ENCODE measurements at places on chromosomes 7 and 10.
A peak's percentile ranks its signal among the peaks of the same experiment; 100 is the strongest.

DNA sequence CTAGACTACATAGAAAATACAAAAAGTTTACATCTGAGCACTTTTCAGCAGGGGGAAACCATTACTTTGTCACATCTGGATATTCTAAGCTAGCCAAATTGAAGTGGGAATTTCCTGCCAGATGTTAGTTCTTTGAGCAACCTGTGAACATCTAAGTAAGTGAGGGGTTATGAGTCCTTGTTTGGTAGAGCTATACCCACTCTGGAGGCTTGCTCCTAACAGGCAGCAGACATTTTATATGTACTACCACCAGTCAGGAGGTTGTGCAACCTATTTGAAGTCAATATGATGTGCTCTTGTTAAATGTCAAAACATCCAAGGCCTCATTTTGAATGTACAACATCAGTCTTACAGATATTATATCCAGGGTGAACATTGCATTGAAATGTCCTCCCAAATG lies 143.3 kb upstream of the KAT6B start:
- no peak for DNase-seq

DNA sequence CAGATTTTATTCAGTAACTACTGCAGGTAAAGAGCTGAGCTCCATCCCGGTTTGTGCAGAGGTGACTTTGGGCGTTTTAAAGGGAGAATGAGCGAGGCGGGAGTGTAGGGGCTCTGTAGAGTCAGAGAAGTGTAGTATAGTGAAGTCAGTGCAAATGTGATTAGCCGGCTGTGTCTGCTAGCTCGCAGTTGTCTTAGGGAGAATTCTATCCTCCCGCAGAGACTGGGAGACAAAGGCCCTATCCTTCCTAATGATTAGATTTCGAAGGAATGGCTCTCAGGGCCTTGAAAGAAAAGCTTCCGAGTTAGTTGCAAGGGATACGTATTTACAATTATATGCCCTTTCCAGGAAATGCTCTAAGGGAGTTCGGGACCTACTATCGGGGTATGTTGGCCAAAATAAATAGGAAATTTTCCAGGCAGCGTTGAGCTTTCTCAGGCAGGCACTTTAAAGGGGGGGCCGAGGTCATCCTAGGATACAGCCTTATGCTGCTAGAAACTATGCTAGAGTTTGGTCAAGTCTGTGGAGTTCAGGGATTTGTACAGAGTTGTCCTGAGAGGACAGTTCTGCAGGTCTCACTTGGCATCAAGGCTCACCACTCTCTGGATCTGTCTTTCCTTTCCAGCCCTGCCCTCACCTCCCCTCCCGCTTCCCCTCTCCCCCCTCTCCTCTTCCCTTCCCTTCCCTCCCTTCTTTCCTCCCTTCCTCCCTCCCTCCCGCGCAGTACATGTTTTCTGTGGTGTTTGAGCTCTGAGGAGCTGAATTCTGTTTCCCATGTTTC lies 825 bp downstream of the MRPL32 start:
- DNase-seq = no peak

DNA sequence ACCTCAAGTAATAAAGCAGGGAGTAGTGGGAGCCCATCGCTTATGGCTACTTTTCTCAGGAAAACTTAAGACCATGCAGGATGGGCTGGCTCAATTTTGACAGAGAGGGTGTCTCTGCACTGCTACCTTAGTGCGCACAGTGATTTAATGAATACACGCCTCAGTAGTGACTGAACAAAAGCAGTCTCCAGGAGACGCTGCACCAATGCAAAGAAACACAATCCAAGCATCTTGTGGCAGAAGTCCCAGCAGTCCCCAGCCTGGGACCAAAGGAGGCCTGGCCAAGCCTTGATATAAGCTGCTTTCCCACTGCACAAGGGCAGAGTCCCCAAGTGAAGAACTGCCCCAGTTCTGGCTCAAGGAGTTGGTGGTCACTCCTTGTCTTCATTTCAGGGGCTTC lies 368.9 kb downstream of the KCNMA1 start:
- DNase-seq = no peak

GRCh38 chr10:28592953-28593352 lies 60.0 kb downstream of the WAC start:
- DNase-seq = no peak

GRCh38 chr7:78399033-78399769 lies 600.6 kb downstream of the PHTF2 start:
- DNase-seq = no peak

- no peak for DNase-seq
These were observed 26.8 kb upstream of the FGL2 start for GRCh38 chr7:77226357-77226839.

- no peak for DNase-seq
These were observed 162.2 kb upstream of the FAM3C start for GRCh38 chr7:121558288-121558687.

GRCh38 chr7:4268040-4268965 lies 413.8 kb upstream of the FOXK1 start:
- no peak for DNase-seq

GRCh38 chr7:155407799-155408198 lies 50.1 kb upstream of the EN2 start:
- DNase-seq = no peak

GRCh38 chr7:75642810-75643486 lies 95.8 kb downstream of the HIP1 start:
- peak; percentile 56 for DNase-seq

DNA sequence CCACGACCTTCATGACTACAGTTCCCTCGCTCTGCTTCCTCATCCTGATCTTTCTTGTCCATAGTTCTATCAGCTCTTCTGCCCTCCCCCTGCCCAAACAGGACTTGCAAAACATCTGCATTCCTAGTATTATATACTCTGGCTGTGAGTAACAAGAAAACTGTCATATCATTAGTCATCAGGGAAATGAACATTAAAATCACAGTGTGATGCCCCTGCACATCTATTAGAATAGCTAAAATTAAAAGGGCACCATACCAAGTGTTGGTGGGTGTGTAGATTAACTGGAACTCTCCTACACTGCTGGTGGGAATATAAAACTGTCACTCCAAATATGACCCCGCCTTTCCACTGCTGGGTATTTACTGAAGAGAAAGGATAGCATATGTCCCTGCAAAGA lies 141.8 kb downstream of the C7orf25 start:
- DNase-seq = no peak

GRCh38 chr7:108419961-108420908 lies 36.0 kb downstream of the NRCAM start:
- DNase-seq = no peak

GRCh38 chr7:142389544-142389943 lies 131.7 kb upstream of the PRSS58 start:
- DNase-seq = no peak

DNA sequence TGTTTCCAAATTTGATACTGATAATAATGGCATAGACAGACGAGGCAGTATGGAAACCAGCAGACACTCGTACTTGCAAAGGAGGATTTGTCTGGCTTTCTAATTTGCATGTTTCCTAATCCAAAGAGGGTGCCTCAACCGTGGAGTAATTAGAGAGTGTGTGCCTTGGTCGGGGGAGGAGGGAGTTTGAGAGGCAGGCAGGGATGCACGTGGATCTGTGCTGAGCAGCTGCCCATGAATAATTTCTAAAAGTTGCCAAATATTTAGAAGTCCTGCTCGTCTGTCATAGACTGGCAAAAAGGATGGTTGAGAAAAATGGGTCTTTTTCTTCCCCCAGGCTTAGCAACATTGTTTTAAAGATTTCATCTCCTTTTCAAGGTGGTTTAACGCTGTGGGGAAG lies 69.4 kb downstream of the PTPRE start:
- no peak for DNase-seq

DNA sequence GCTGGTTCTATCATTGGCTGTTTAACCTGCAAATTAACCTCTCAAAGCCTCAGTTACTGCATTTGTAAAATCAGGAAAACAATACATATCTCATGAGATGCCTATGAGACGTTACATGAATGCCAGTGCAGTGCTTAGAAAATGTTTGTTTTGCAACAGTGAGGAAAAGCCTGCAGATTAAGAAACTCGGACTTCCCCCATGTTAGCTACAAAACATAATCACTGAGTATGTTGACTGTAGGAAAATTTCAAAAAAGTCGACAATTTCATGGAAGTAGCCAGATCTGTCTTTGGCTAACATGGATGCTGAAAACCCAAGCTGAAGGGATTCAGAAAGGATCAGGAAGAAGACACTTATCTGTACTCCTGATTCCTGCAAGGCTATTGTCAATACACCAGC lies 121.4 kb downstream of the TRIL start:
- DNase-seq = no peak

DNA sequence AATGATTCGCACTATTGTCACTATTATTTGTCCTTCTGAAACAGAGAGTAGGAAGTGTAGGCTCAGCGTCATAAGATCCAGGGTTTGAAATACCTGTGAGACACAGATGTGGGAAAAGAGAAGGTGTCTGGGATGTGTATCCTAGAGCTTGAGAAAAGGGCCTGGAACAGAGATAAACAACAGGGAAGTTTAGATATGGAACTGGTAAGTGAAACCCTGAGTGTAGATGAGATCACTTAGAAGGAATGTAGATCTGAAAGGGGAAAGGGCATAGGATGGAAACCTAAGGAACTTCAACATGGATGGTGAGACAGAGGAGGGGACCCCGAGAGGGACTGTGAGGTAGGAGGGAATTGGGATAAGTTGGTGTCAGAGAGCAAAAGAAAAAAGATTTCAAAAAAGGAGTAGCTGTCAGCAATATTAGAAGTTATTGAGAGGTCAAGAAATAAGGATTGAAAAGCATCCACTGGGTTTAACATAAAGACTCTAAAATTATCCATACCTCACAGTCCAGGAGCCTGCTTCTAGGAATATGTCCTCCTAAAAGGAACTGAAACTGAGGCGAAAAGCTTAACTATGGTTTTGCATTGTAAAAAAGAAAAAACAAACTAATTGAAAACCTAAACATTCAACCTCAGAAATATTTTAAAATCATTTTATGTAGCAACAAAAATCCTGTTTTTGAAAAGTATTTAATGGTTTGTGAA lies 119.2 kb upstream of the NPVF start:
- DNase-seq = no peak

DNA sequence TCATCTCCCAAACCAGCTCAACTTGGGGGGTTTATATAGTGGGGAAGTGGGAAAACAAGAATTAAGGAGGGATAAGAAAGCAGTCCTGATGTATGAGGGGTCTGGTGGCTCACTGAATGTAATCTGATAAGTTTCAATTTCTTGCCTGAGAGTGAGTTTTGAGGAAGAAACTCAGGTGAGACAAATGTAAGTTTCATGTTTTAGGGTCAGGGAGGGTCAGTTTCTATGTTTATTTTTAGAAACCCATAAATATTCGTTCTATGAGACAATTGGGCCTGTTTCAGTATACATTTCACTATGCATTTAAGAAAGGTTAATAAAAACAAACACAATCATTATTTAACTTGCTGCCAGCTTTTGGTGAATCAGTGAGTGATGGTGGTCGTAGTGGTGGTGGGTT lies 128.0 kb upstream of the MBL2 start:
- no peak for DNase-seq

- no peak for DNase-seq
These were observed 59.9 kb upstream of the DNAJB6 start for GRCh38 chr7:157276731-157277562.

- DNase-seq = no peak
These were observed 76.2 kb upstream of the KIF5B start for GRCh38 chr10:32132357-32132946.

- no peak for DNase-seq
These were observed 206.1 kb downstream of the CHRM2 start for GRCh38 chr7:137074391-137075030.

- DNase-seq = no peak
These were observed 15.3 kb downstream of the AGBL3 start for GRCh38 chr7:135001390-135002165.

GRCh38 chr7:116647861-116648260 lies 24.1 kb upstream of the MET start:
- DNase-seq = no peak

GRCh38 chr10:49628599-49628998 lies 14.8 kb downstream of the CHAT start:
- no peak for DNase-seq

GRCh38 chr10:118108194-118109026 lies 61.7 kb upstream of the RAB11FIP2 start:
- DNase-seq = no peak

GRCh38 chr7:151382079-151382885 lies 27.6 kb downstream of the WDR86 start:
- DNase-seq = peak; percentile 13

DNA sequence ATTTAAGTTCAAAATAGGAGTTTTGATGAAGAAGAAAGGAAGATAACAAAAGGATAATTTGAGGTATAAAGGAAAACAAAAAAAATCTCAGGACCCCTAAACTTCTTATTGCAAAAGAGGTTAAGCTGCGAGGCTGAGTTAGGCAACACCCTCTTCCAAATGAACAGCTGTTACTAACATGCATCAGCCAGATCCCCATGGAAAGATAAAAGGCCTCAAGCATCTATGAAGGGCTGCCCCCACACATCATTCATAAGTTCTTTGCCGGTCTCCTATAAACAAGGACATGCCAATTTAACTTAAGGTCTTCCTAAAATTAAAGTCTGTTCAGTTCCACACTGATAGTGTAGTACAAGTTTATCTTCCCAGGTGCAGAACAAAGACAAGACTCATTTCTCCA lies 75.8 kb upstream of the IMMP2L start:
- no peak for DNase-seq

- no peak for DNase-seq
These were observed 6.7 kb upstream of the OTUD1 start for GRCh38 chr10:23432166-23432565.

GRCh38 chr10:30383356-30383755 lies 34.3 kb upstream of the MTPAP start:
- DNase-seq = no peak

Measured in activated CD4-positive, alpha-beta T cell treated with anti-CD3 and anti-CD28 coated beads, Interleukin-2, amount 50 U/mL, for 4 hours (primary cell).